ENCODE measurements at places on chromosomes 7 and 10. TPM values are rescaled to one million over a fixed set of nuclear protein-coding genes. Genes with fewer than 3 reads are reported as not detected.

ZNF273 gene
- total RNA-seq = 3.6 TPM

TRIL gene
- 2.5 TPM for total RNA-seq

- no peak for DNase-seq
Observed at GRCh38 chr7:157930441-157930840, 593.6 kb downstream of the DNAJB6 start.

DNA sequence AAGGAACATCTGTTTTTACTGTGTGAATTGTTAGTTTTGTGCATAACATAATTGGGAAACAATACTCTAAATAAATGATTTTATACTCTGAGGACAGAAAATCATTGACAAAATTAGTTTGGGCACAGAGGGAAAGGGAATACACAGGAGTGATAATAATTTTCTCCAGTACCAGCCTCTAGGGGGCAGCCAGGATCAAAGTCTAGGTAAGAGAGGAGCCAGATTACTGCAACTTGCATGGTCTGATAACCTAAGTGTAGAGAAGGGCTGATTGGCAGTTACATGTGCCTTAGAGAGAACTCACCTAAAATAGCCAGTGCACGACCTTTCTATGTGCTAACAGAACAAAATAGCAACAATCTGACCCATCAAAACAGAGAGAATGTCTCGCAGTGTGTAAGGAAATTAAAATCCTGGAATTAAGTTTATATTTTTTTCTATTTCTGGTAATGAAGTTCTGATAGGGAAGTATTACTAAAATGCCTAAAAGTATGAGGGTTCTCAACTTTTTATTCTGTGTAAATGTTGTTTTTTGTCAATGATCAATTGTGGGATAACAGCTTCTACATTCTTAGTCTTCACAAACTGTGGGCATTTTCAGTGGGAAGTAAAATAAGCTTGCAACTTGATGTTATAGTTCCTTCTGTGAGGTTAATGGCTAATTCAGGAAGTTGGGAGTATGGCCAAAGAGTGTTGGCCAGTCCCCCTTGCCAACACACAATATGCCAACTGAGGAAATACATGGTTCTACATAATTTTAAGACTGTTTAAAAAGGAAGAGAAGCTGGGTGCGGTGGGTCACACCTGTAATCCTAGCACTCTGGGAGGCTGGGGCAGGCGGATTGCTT, 66.4 kb downstream of the EXOC6 start:
- peak; percentile 18 for DNase-seq

DNA sequence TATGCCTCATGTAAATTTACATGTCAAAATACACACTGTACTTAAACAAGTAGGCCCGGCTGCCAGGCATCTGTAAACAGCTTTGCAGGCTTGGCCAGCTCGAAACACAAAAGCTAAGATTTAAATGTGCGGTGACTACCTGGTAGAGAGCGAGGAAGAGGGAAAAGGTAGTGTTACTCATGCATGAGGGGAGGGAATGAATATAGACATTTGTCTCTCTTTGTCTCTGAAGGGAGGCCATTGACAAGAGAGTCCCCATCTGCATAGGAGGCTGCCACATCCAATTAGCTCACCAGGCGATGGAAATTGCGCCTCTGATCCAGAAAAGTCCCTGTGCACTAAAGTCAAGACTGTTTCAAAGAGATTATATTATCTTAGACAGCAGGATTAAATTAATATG, 535.8 kb downstream of the PTPRN2 start:
- DNase-seq = no peak

DNA sequence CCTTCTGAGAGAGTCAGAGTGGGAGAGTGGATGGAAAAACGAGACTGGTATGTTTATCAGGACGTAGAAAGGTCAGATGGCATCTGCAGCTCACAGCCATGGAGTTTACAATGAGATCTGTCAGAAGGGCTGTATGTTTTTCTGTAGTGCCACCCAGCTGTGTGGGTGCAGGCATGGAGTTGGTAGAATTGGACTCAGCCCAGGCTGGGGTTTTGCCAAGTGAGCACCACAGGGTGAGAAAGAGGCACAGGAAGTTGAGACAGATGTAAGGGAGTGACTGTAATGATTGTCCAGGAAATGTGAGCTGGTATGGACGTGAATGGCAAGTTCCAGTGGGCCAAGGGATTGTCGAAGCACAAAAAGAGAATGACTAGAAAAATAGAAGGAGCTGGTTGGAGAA, 9.1 kb upstream of the ZYX start:
- peak; percentile 79 for DNase-seq

GRCh38 chr10:56212951-56213350, 148.1 kb downstream of the ZWINT start:
- no peak for DNase-seq

DNA sequence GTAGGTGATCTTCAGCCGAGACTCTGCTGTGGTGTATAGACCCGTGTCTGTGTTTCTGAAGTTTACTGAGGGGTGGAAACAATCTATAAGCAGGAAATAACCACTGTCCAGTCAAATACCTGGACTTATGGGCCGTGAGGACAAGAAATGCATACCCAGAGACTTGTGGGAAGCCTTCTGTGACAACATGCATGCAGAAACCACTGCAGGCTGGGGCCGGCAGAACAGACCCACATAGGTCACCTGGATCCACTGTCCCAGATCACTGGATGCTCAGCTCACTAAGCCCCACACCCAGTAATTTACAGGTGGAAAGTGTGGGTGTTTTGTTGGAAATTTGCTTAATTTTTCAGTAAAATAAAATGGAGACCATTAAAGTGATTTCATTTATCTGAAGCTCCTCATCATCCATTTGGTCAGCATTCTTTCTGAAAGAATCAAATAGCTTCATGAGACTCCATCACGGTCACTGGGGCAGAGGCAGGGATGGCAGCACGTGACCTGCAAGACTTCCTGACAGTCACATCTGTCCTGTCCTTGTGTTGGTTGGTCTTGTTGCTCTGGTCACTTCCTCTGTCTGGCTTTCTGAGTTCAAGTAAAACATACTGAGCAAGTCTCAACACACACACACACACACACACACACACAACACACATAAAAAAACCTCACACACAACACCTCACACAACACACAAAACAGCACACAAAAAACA, 108.3 kb downstream of the TNS3 start:
- DNase-seq = no peak

DNA sequence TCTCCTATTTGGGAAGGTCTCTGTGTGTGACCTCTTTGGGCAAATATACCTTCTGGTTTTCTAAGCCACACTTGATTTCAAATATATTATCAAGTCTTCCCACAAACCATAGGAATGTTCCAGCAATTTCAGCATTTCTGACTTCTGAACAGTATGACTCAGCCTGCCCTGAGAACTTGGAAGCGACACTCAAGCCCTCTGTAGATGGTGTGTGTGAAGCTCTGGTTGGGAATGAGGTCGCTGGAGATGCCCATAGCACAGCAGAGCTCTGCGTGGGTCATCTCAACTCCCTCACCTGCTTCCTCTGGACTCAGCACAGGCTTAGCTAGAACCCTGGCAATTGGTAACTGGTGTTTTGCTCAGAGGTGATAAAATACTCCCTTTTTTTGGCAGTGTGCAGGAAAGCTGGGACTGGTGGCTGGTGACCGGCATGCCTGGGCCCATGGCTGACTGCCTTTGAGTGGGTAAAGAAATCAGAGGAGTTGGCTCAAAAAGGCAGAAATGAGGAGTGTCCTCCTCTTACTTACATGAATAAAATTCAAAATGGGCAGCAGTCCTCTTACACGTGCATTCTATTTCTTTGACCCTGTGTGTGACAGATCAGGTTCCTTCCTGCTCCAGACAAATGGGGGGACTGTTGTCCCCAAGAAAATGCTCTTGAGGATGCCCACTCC, 87.5 kb upstream of the NRP1 start:
- peak; percentile 53 for DNase-seq

Measured in right cardiac atrium (tissue), 5 donors.